ENCODE measurements at places on chromosomes 7 and 10.
A peak's percentile ranks its signal among the peaks of the same experiment; 100 is the strongest.

GRCh38 chr10:72076756-72077155, 11.6 kb downstream of the SPOCK2 start:
- DNase-seq, result no peak

DNA sequence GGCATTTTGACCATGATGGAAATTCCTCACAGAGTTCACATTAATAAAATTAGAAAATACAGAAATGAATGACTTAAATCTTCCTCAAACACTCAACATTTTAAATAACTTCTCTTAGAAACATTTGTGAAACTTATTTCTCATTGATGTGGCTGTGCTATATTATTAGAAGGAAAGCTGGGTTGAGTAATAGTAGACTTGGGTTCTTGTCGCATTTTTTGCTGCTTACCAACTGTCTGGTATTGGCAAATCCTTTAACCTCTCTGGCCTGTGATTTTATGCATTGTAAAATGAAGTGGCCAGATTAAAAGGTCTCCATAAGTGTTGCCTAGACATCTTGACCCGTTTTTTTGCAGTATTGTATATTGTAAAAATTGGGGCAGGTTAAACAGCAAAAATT, 66.5 kb downstream of the VPS50 start:
- DNase-seq, result no peak

DNA sequence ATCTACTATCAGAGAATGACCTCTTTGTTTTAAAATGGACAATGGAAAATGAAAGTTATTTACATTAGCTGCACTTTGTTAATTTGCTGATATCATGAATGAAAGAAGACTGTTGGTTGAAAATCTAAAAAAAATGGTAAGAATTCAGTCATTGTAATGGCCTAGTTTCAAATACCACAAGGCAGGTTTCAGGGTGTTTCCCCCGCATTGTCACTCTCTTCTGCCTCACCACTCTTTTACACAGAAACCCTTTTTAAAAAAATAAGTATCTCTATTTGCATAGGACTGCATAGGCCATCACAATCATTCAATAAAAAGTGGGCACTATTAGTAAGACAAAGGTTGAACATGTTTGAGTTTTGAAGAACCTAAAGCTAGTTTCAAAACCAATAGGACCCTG, 737.1 kb downstream of the INHBA start:
- DNase-seq, result no peak

GRCh38 chr10:43679509-43679908, 30.8 kb upstream of the ZNF32 start:
- no peak for DNase-seq

- DNase-seq, result peak; percentile 68
Measured at GRCh38 chr7:149625340-149625946, 127.8 kb upstream of the ZNF746 start.

- DNase-seq, result no peak
Measured at GRCh38 chr7:105799006-105799405, 77.4 kb downstream of the ATXN7L1 start.

DNA sequence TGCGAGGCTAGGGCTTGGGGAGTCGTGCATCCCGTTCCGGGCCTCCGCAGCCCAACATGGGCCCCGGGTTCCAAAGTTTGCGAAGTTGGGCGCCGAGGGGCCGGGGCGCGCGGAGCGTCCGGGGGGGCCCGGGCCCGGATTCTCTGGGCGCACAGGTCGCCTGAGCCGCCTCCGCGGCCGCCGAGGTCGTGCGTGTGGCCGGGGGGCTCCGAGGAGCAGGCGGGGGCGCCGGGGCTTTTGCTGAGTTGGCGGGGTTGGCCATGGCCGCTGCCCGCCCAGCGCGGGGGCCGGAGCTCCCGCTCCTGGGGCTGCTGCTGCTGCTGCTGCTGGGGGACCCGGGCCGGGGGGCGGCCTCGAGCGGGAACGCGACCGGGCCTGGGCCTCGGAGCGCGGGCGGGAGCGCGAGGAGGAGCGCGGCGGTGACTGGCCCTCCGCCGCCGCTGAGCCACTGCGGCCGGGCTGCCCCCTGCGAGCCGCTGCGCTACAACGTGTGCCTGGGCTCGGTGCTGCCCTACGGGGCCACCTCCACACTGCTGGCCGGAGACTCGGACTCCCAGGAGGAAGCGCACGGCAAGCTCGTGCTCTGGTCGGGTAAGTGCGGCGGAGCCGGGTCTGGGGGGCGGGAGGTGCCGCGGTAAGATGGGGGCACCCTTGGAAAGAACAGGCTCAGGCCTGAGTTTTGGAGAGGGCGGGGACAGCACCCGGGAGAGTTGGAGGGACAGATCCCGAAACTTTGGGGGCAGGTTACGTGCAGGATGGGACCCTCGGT, 643 bp downstream of the SMO start:
- no peak for DNase-seq

- DNase-seq, result no peak
Measured at GRCh38 chr7:53740971-53741370, 705.5 kb downstream of the POM121L12 start.

DNA sequence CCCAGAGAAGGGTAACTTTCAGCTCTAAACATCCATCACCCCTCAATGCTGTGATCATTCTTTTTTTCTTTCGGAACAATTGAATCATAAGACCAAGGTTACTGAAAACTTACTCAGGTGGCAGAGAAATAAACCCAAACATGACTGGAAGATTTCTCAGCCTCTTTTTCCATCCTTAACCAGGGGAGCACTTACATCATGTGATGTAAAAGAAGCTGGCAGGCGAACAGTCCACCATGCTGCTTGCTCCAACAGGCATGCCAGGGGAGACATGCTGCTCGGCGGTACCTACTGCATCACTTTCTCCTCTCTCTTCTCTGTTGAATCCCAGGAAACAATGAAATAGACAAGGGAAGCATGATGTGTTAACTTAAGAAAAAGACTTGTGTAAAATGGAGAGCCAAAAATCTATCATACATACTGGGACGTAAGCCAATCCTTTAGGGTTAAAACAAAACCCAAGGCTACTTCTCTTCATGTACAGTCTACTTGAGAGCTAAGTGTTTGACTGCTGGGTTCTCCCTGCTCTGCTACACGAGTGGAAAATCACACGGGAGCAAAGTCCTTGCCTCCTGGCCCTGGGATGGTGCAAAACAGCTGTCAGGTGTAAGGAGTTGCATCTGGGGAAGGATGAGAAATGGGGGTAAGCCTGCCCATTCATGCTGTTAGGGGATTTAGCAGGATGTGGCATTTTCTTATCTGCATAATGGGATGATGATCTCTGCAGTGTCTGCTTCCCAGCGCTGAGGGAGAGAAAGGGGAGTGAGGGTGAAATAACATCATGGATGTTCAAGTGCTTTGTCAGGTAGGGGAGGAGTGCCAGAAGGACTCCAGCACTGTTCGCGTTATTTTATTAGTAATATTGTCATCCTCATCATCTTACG, 64.3 kb upstream of the ZNF438 start:
- DNase-seq, result no peak

DNA sequence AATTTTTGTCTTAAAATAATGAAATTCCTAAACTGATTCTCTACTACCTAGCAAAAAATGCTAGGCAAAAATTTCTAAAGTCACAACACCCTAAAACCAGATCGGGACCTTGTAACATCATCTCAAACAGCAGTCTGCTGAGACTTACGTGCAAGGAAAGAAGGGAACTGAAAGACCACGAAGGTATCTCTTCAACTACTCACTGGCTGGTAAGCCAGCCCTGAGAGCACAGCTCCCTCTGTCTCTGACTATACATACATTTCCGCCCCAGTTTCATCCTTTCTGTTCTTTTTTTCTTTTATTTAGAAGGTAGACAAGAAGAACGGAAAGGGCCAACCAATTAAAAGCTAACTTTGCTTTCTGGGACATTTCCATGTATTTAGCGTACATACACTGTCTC, 15.6 kb downstream of the SORCS1 start:
- DNase-seq, result no peak

DNA sequence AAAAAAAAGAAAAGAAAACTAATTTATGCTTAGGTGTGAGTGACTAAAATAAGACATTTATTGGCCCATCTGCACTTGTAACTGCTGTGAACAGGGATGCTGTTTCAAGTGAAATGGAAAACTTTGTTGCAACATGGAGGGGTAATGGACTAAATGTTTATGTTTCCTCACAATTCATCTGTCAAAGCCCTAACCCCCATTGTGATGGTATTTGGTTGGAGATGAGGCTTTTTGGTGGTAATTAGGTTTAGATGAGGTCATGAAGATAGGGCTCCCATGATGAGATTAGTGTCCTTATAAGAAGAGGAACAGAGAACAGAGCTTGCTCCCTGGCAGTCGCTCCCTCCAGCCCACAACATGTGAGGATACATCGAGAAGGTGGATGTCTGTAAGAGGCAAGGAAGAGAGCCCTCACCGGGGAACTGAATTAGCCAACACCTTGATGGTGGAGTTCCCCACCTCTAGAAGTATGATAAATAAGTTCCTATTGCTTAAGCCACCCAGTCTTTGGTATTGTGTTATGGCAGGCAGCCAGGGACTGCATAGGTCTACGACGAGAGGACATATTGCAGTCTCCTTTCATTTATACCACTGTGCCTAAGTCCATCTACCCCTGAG, 28.6 kb upstream of the VCL start:
- no peak for DNase-seq

- no peak for DNase-seq
Measured at GRCh38 chr10:10662716-10663408, 354.8 kb upstream of the CELF2 start.

Measured in activated naive CD8-positive, alpha-beta T cell treated with anti-CD3 and anti-CD28 coated beads, Interleukin-2, amount 10 ng/mL, durations not matched to agents 7 days and 5 days (primary cell).